Cortex of kidney (tissue), 1 donor: ENCODE measurements at places on chromosomes 1 and 21.

- no peak for DNase-seq
Observed at GRCh38 chr1:53681977-53682685, 56.8 kb downstream of the GLIS1 start.

- DNase-seq = no peak
Observed at GRCh38 chr1:88462488-88463261, 221.4 kb upstream of the PKN2 start.

DNA sequence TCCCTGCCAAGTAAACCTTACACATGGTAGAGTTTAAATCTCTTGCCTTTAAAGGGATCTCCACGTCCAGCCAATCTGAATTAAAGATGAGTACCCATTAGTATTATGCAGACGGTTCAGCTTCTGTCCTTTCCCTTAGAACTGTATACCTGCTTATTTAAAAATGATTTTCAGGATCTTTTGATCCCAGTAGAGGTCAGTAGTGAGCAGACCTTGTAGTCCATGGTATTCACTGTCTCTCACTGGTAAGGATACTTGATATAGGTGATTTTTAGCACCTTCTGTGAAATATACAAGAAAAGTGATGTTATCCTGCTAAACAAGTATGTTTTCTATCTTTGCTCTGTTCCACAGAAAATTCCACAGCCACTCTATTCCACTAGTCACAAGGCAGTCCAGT is 1211.6 kb upstream of the ADGRL4 start:
- DNase-seq = no peak

DNA sequence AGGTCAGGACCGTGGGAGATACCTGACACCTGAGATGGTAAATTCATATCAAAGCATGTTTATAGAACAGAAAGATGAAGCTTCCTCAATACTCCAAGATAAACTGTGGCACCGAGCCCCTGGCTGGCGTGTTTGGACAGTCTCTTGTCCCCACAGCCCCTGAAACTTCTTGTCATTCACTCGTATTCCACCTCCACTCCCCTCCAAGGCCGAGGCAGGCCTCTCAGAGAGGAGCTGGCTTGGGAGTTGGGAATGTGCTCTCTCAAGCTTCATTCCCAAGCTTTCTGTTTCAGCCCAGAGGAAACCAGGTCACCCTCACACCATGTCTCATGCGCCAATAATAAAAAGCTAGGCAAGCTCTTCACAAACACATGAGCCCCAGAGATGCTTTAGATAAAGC is 86.1 kb downstream of the NPHP4 start:
- no peak for DNase-seq

DNA sequence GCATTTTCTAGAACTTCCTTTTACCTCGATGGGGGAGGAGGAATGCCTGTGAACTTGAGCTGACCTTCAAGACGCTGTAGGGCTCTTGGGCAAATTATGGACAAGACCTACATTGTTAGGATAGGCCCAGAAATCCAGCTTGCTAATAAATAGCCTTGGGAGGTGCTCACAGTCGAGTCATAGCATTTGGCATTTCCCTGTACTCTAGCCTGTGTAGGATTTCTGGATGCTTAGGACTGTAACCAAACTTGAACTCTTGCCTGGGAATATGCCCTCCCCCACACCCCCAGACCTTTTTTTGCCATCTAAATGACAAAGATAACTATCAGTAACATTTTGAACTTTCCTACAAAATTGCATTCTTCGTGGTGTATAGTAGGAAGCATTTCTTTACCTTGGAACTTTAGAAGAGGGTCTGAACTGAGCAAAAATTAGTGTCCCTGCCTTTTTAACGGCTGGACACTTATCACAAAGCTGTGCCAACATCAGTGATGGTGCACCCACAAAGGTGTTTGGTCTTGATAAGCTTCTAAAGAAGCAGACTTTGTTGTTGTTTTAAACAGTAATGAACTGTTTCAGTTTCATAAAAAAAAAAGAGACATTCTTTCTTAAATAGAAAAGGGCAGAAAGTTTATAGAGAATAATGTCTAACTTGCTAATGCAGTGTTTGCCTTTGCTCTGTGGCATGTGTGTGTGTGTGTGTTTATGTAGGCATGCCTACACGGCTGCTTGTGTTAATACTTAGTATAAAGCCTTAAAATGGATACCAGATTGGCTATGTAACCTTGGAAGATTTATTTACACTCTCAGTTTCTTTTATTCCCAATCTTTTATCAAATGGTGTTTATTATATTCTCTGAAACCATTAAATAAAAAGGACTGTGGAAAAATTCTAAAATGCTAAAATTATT is 88.2 kb downstream of the NFIA start:
- no peak for DNase-seq

DNA sequence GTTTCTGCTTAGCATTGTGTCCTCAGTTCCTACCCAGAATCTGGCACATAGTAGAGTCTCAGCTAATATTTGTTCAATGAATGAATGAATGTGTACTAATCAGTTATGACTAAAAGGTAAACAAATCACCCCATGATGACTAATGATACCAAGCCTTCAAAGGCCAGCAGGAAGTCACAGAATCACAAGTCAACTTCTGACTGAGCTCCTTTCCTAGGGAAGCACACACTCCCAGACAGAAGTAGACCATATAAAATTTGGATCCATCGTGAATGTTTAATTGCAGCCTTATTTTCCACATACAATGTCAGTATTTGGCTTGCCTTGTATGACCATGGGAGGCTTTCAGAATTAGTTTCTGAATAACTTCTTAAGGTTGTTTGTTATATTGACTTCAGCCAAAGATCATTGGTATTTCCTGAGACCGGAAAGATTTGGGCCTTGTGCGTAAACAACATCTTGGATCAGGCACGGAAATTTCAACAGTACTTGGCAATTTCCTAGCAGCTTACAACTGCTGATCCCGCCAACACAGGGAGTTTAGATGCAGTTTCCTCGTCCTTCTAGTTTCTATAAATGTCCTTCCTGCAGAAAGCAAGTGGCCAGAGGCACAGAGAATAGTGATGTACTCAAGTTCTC is 185.9 kb upstream of the ATP1B1 start:
- DNase-seq = no peak

DNA sequence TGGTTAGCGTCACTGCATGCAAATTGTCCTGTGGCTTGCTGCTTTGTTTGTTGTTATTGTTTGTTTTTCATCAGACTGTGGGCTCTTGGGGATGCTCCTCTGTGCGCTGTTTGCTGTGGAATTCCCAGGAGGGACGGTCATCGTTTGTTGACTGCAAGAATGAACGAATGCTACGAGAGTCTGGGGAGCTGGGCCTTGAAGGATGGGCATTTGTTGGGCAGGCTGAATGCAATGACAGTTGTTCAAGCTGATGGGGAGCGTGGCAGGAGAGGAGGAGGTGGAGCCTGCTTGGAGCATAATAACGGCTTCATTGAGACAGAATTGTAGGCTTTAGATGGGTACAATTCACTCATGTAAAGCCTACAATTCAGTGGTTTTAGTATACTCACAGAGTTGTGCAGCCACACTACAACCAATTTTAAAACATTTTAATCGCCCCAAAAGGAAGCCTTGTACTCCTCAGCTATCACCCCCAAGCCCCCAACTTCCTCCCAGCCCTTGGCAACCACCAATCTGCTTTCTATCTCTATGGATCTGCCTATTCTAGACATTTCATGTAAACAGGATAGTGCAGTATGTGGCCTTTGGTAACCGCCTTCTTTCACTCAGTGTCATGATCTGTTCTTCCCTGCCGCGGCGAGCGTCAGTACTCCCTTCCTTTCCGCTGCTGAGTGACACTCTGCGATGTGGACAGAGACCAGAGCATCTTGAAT is 190.2 kb downstream of the CAMTA1 start:
- DNase-seq = no peak

GRCh38 chr21:45830221-45830640 is 151.3 kb upstream of the COL6A1 start:
- DNase-seq = no peak

GRCh38 chr1:234589064-234589800 is 20.7 kb downstream of the IRF2BP2 start:
- no peak for DNase-seq

DNA sequence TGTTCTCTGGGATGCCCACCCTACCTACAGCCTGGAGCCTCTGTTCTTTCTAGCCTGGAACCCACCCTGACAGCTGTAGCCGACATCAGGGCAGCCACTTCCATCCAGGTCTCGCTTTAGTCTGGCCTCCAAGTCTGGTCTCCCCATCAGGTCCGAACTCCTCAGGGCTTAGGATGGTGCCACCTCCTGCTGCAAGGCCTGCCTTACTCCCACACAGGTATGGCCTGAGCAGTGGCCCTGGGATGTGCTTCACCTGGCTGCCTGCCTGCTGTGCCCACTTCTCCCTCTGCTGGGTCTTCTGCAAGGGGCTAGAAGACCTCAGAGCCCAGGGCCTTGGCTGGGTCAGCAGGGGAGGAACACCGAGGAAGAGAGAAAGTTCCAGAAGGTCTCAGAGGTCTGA is 35.7 kb upstream of the MAGOH start:
- DNase-seq = no peak

GRCh38 chr1:45833361-45833760 is 29.9 kb downstream of the MAST2 start:
- no peak for DNase-seq

DNA sequence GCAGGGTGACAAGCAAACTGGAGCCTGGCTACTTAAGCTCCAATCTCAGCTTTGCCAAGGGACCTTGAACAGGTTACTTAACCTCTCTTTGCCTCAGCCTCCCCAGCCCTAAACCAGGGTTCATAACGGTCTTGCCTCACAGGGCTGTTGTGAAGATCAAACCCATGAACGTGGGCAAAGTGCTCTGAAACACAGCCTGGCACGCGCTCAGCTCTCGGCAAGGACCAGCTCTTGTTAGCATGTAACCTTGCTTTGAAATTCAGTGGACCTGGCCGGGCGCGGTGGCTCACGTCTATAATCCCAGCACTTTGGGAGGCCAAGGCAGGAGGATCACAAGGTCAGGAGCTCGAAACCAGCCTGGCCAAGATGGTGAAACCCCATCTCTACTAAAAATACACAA is 24.8 kb downstream of the RAP1GAP start:
- no peak for DNase-seq

DNA sequence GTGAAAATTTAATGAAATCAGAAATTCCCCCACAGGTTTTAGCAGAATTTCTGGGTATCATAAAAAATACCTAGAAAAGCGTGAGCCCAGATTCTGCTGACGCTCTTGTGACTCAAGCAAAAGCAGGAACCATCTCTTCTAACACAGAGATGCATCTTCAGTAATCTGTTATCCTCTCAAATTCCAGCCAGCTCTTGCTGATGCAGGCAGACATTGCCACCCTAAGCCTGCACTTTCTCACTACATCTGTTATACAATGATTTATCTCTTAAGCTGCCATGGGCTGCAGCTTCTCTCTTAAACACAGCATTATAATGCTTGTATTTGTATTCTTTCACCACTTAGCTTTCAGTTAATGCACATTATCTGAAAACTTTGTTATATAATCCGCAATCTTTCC is 113.0 kb upstream of the RGS1 start:
- no peak for DNase-seq

DNA sequence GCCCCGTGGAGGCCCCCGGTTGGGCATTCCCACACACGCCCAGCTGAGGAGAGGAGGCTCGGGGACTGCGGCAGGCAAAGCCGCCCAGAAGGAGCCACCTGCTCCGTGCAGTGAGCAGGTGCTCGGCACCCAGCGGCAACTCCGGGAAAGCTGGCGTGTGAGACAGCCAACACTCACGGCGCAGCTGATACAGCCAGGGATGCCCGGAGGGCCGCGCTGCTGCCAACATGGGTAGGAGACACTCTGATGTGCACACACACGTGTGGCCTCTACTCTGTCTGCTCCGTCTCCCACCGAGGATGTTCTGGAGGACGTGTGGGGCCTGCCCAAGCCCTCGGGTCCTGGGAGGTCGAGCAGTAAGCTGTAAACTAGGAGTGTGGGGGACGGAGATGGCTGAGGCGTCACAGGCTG is 12.9 kb downstream of the MORN1 start:
- DNase-seq = no peak

GRCh38 chr1:206114692-206115640 is 2.2 kb downstream of the AVPR1B start:
- no peak for DNase-seq

- no peak for DNase-seq
Observed at GRCh38 chr1:230186874-230187273, 119.8 kb downstream of the GALNT2 start.

GRCh38 chr1:205510308-205510950 is 6.0 kb downstream of the CDK18 start:
- no peak for DNase-seq

DNA sequence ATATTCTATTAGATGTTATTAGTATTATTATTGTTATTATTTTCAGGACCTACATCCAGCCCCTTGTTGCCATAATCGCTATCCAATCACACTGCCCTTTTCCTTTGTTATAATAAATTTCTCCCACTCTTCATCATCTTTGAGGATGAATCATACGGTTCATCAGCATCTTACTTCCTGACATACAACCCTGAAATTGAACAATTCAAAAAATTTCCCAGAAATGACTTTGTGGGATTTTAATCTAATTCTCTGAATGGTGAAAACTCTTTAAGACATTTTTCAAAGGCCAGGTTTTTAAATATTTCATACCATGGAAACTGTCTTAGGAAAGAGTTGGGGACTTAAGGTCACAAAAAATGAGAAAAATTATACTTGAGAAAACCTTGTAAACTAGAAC is 353.5 kb downstream of the ST6GALNAC3 start:
- DNase-seq = no peak

GRCh38 chr1:226268421-226269124 is 40.4 kb downstream of the LIN9 start:
- no peak for DNase-seq

- DNase-seq = no peak
Observed at GRCh38 chr1:178457651-178458050, 39.1 kb downstream of the CLEC20A start.

GRCh38 chr1:11134251-11134897 is 34.7 kb upstream of the EXOSC10 start:
- no peak for DNase-seq

DNA sequence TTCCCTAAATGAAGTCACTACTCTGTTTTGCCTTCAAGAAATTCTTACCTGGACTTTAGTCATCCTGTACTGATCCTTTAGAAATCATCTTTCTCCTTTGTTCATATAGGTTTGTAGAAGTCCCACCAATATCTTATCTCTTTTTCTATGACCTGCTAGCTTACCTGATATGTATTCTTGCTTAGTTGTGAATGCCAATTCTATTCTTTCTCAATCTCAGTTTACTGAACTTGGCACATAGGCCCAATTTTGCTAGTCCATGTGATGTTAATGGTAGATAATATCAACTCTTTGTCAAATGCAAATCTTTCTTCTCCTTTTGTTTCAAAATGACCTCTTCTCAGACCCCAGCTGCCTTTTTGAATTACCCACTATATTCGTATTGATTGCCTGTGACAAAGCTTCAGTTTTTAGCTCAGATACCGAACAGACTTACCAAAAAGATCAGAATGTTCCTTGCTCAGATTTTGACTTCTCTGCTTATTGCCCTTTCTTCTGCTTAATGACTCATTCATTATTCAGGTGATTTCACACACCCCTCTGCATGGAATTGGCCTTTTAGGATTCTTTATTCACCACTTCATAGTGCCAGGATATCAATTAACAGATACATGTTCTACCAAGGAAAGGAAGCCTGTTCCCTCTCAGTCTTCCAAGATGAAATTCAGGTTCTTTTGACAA is 20.6 kb downstream of the IPO9 start:
- DNase-seq = no peak
